ENCODE measurements at places on chromosomes 3 and 15.

DNA sequence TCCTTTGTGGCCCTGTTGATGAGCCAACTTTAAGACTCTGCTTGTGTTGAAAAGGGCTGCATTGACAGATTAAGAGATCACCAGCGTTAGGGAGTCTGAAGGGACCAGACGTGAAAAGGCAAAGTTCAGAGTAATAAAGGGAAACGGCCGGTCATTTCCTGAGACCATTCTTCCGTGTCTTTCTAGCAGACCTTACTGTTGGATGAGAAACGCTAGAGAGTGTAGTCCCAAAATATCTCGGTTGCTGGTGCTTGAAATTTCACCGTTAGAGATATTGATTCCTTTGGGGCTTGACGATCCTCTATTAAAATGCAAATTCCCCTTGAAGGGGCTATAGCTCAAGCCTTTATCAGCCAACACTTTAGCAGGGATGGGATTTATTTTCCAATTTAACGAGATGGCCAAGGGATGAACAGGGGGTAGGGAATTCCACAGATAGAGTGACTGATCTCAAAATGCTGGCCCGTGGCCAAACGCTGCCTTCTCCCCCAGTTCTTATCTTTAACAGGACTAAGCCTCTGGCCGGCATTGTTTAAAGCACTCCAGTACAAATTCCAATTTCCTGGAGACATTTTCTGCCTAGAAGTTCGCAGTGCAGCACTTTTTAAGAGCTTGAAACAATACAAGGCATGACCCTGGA is 250.4 kb downstream of the TJP1 start:
- DNase-seq = no peak

- no peak for DNase-seq
Measured at GRCh38 chr3:138433892-138434275, 532 bp upstream of the ESYT3 start.

DNA sequence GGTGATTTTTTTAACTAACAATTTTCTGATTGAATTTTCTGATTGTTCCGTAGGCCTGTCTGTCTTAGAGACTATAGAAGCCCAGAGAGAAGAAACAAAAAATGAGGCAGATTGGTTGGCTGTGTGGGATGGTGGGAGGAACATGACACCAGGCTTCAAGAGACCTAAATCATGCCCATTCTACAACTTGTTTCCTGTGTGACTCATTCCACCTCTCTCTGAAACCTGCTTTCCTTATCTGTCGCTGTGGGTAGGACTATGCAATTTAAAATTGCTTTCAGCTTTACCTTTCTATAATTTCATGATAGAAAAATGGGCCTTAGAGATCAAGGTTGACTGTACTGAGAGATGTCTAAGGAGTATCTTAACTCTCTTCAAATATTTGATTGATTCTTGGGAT is 44.5 kb downstream of the OXNAD1 start:
- peak; percentile 56 for DNase-seq

DNA sequence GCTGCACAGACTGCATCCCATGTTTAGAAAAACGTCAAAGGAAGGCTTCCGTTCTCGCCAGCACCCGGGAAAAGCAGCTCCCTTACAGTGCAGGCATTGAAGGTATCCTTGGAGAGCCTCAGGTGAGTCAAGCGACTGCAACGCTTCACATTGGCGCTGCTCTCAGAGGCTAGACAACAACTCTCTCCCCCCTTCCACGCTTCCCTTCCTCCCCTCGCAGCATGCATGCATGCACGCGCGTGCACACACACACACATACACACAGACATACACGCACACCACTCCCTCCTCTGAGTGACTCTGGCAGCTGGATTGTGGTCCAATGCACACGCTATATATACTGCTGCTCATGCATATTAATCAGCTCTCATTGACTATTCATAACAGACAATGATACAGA is 191.1 kb downstream of the PDZRN3 start:
- DNase-seq = no peak

DNA sequence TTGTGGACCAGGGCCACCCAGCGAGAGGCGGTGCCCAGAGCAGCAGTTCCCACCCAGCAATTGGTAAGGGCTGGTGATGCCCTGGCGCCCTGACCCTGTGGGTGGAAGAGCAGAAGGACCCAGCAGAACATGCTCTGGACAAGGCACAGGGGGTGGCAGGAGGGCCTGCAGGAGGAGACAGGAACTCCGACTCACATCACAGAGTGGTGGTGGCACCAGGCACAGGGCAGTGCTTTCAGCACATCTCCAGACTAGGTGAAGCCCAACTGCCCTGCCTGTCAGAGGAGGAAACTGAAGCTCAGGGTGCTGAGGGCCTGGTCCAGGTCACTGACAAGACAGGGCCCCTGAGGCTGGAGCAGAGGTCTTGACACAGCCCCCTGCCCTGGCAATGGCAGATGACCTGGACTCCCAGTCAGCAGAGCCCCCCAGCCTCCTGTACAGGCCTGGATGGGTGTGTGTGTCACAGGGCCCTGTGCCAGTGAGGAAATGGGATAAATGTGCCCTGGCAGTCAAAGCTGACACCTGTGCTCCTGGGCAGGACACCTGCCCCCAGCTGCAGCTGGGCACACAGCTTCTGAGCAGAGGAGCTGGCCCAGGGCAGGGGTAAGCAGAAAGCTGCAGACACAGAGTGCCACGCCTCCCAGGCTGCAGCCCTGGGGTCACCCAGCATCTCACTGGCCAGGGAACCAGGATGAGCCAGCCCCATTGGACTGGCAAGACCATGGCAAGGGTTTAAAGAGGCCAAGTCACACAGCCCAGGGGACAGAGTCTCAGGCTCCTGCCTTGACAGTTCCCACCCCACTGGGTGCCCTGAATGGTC is 11.4 kb downstream of the KLF15 start:
- DNase-seq = peak; percentile 5

- DNase-seq = no peak
Measured at GRCh38 chr3:171121801-171122200, 95.3 kb upstream of the SLC2A2 start.

- no peak for DNase-seq
Measured at GRCh38 chr3:35602395-35602936, 36.9 kb upstream of the ARPP21 start.

DNA sequence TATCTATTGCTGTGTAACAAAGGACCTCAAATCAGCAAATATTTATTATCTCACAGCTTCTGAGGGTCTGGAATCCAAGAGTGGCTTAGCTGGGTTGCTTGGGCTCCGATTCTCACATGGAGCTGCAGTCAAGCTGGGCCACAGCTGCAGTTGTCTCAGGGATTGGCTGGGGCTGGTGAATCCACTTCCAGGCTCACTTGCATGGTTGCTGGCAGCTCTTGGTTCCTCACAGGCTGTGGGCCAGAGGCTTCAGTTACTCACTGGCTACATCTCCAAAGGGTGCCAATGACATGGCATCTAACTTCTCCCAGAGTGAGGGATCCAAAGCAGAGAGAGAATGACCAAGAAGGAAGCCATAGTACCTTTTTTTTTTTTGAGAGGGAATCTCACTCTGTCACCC is 13.9 kb upstream of the SYNM start:
- no peak for DNase-seq

GRCh38 chr15:88897456-88898194 is 2.3 kb upstream of the HAPLN3 start:
- peak; percentile 78 for DNase-seq

GRCh38 chr3:173371848-173372487 is 25.6 kb upstream of the NLGN1 start:
- no peak for DNase-seq

- DNase-seq = no peak
Measured at GRCh38 chr15:88790486-88790885, 12.8 kb upstream of the ACAN start.

GRCh38 chr3:5437783-5438323 is 250.3 kb downstream of the EDEM1 start:
- DNase-seq = no peak

DNA sequence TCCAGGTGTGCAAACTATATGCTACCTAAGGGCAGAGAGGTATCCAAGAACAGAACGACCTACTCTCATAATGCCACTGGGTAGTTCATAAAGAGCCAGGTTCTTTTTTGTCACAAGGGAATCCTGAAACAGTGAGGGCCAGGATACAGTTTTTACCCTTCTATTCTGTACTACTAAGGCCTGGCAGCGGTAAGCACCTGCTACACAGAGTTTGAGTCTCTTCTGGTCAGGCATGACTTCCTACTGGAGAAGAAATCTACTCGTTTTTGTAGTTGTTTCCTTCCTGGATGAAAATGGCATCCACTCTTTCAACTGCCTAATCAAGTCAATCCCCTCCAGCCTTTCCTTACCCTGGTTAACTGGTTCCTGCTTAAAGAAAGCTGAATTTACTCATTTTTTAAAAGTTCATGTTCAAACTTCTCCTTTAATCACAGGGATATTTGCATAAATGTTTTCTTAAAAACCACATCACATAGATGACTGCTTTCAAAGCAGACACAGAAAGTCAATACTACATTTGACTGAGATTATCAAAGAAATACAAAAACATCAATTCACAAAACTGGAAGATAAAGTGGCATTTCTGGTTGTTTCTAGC is 40.0 kb downstream of the MAP4 start:
- DNase-seq = no peak

DNA sequence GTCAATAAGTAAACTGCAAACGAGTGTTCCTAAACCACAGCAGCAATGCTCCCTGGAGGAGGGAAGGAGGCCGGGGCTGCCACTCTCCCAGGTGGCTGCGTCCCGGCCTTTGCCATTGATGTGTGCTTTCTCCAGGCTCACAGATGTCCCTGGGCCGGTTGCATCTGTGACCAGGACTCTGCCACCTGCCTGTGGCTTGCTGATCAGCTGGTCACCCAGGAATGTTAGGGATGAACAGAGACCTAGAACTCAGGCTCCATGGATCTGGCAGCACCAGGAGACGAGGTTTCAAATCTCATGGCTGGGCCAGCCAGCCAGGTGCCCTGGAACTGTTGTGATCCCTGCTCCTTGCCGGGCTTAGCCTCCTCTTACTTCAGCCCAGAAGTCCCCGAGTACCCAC is 65.7 kb downstream of the KLF15 start:
- DNase-seq = no peak

DNA sequence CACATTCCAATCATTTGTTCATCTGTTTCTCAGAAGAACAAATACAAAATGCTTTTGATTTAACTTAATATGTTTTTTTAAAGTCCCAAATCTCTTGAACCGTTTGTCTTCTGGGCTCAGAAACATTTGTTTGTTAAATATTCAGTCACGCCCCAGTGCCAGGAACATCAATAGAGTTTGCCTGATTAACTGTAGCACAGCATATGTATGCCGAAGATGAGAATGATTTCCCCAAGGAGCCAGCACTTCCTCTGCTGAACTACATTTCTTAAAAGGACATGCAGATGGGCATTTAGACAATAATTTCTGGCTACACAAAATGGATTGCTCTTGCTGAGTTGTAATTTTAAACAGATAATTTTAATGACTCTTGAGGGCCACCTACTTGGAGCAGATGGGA is 191.6 kb upstream of the FAM3D start:
- DNase-seq = no peak

GRCh38 chr3:190811775-190812480 is 50.6 kb downstream of the GMNC start:
- DNase-seq = no peak

DNA sequence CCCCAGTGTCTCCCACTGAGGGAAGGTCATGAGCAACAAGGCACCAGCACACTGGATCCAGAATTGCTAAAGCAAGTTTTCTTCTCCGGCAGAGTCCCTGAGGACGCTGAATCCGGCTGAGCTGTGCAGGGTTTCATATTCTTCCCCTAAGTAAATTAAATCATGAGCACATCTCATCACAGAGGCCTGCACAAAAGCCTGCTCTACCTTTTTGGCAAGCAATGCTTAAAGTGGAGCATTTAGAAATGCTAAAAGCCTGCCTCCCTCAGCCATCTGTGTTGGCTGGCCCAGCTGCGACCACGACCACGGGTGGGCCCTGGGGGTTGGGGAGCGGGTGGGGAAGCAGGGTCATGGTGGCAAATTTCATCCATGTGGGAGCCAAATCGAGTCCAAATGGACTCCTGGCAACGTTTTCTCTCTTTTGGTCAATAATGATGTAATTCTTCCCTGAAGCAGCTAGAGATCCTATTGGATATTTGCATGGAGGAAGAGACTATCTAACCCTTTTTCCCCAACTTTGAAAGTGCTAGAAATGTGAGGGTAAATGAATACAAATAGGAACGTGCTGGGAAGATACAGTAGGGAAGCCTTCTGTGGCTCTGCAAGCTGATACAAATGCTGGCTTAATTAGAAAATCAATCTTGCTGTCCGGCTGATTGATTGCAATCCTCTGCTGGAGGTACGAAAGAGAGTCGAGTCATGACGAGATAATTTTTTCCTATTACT is 532.8 kb upstream of the TBL1XR1 start:
- DNase-seq = no peak

DNA sequence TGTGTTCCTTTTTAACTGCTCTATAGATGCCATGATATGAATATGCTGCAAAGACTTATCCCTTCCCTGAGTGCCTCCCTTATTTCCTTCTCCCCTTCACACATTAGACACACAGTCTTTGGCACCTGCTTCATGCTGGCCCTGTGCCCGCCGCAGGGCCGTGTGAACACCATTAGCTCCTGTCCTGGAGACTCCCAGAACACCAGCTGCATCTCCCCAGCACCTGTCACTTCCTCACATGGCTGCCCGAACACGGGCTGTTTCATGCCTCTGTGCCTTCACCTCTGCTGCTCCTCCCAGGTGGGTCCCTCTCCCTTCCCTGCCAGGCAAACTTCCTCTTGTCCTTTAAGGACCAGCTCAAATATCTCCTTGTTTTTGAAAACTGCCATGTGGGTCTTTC is 40.5 kb upstream of the SEC13 start:
- no peak for DNase-seq

GRCh38 chr3:138222131-138222941 is 35.2 kb downstream of the ARMC8 start:
- no peak for DNase-seq

DNA sequence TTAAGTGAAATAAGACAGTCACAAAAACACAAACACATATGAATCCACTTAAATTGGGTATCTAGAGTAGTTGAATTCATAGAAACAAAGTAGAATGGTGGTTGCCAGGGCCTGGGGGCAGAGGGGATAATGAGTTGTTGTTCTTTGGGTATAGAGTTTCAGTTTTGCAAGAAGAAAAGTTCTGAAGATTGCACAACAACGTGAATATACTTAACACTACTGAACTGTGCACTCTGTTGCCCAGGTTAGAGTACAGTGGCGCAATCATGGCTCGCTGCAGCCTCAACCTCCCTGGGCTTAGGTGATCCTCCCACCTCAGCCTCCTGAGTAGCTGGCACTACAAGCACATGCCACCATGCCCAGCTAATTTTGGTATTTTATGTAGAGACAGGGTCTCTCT is 14.9 kb downstream of the GRAMD2A start:
- DNase-seq = no peak

GRCh38 chr15:65767895-65768294 is 24.2 kb downstream of the DENND4A start:
- DNase-seq = no peak

DNA sequence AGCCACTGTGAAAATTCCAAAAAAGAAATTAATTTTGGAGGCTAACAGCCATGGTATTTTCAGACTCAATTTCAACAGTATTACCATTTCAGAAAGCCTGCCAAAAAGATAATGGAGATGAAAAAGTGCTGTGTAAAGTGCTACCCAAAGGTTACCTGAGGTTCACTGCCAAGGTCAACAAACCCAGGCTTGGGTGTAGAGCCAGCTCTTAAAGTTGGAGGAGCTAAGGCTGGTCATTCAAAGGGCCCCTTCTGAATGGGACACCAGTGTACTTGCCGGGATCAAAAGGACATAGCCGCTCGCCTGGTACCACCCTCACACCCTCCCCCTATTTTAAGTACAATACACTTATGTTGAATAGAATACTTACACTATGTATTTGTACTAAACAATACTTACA is 64.5 kb downstream of the ETV5 start:
- no peak for DNase-seq

All from activated T-helper 2 cell treated with anti-CD3 and anti-CD28 coated beads, Interferon-gamma antibody, Interleukin-2, Interleukin-4, amounts not matched to agents 10 μg/mL and 5 μg/mL and 100 μg/mL, durations not matched to agents 14 hours and 24 hours and 36 hours (primary cell).